Cardiac atrium fibroblast (primary cell): ENCODE measurements at places on chromosomes 6 and 20. TPM values are rescaled to one million over a fixed set of nuclear protein-coding genes. Genes with fewer than 3 reads are reported as not detected.

LY6G6C gene
- total RNA-seq, result not detected in 2 replicates

XKR7 gene
- not detected in 2 replicates for total RNA-seq

MYT1 gene
- not detected in 2 replicates for total RNA-seq

TINAG gene
- not detected in 2 replicates for total RNA-seq

PNPLA1 gene
- 0.49 TPM in 1 of 2 replicates, not detected in the other for total RNA-seq

COL12A1 gene
- total RNA-seq, result 179 and 194 TPM in 2 replicates

COL11A2 gene
- 0.16 and 0.18 TPM in 2 replicates for total RNA-seq

SAMD3 gene
- total RNA-seq, result not detected in 2 replicates

DXO gene
- 18.6 and 25.5 TPM in 2 replicates for total RNA-seq

TNXB gene
- total RNA-seq, result 41.5 and 45.3 TPM in 2 replicates

GSTA2 gene
- total RNA-seq, result not detected in 2 replicates

FOXF2 gene
- 0.54 and 0.81 TPM in 2 replicates for total RNA-seq

PTP4A1 gene
- 10.5 and 17.1 TPM in 2 replicates for total RNA-seq

ZSCAN26 gene
- 11.8 and 15.9 TPM in 2 replicates for total RNA-seq

C20orf204 gene
- 0.18 TPM in 1 of 2 replicates, not detected in the other for total RNA-seq

NR2E1 gene
- not detected in 2 replicates for total RNA-seq

BANF2 gene
- not detected in 2 replicates for total RNA-seq

CCNC gene
- 54.4 and 70.2 TPM in 2 replicates for total RNA-seq

TBC1D20 gene
- 32.7 and 46.8 TPM in 2 replicates for total RNA-seq

OR2H2 gene
- total RNA-seq, result not detected in 2 replicates

HLA-A gene
- 528 and 669 TPM in 2 replicates for total RNA-seq

KCNB1 gene
- 0.18 and 2.4 TPM in 2 replicates for total RNA-seq
